ENCODE measurements at places on chromosomes 5 and 9.

- DNase-seq, result no peak
These were observed 11.0 kb downstream of the CFAP95 start for GRCh38 chr9:69831611-69832010.

DNA sequence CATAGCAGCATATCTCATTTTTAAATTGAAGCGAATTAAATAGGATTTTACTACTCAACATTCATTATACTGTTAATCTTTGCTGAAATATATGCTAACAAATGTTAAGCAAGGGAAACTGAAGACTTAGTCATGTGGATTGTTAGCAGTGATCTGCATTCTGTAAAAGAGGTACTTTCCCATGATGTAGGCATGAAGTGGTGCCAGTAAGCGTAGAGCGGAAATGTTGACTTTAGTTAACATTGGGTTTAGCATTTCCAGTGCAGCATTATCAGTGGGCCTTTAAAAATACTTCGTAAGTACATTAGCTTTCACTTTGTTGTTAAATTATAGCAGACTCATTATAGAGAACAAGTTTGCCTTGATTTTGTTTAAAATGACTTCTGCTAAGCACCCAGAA, 130.3 kb downstream of the CDC42SE2 start:
- no peak for DNase-seq

DNA sequence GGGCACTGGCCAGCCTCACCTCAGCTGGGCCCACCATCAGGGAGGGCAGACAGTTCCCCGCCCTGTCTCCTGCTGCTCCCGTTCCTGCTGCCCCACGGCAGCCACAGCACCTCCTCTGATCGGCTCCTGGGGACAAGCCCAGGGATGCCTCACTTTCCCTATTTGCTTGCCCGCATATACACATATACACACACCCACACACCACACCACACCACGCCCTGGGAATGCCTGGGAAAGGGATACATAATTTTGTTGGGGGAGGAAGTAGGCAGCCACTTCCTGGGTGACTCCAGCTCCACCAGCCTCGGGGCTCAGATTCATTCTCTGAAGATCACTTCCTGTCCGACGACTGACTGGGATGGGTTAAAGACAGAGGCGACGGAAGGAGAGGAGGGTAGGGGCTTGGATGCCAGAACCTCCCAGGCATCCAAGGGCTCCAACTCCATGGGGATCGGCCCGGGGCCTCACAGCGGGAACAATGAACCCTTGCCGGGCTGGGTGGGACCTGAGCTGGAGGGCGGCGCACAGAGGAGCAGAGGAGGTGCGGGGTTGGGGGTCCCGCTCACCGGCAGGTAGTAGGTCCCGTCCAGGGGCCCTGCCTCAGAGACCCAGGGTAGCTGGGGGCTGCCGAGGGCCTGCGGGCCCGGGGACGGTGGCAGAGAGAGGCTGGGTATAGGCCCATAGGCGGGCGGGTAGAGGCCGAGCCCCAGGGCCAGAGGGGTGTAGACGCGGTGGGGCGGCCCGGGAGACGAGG, 2.0 kb upstream of the MZB1 start:
- DNase-seq, result no peak

GRCh38 chr9:24459953-24460352, 85.7 kb downstream of the IZUMO3 start:
- no peak for DNase-seq

DNA sequence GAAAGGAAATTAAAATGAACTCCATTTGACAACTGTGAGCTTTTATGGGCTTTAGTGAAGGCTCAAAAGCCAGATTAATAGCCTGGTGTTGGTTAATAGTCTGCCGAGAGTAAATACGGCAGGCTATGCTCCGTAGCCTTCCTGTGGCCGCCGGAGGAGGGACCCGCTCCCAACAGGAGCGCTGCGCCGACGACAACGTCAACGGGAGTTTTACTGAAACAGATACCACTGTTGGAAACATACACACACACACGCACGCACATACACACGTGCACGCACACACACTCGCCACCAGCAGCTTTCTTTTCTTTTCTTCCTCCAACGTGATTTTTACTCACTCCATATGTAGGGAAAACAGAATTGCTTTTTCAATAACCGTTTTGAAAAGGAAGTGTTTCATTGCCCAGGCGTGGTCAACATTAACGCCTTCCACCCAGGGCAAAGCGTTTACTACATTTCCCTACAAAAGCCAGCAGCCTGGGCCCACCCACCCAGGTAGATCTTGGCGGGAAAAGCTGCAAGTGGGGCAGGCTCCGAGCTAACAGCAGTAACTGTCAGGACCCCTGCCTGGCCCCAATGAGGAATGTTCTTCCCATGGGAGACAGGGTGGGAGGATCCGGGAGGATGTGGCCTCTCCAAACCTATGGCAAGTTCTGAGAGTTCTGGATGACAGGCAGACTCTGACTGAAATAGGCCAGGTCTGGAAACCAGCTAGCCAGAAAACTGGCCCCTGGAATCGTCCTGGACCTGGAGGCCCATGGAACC, 72.3 kb downstream of the PAX5 start:
- no peak for DNase-seq

DNA sequence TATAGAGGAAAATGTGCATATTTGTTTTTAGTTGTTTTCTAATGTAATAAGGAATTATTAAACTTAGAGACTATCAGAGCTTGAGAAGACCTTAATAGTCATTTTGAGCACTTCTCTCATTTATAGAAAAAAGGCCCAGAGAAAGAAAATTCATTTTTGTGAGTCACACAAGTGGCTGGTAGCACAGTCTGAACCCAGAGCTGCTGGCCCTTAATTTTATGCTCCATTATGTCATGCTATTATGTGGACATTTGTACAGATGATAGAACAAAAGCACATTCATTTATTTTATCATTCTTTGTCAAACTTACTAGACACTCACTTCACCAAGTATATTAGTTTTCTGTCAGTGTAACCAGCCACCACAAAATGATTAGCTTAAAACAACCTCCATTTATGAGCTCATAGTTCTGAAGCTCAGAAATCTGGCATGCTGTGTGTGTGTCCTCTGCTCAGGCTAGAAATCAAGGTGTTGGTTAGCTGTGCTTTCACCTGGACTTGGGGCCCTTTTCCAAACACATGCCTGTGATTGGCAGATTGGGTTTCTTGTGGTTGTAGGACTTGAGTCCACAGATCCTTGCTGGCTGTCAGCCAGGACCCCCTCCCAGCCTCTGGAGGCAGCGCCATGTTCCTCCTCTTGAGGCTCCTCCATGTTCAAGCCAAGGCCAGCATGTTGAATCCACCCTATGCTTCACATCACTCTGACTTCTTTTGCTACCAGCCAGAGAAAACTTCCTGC, 188.9 kb downstream of the ARHGAP26 start:
- DNase-seq, result no peak

DNA sequence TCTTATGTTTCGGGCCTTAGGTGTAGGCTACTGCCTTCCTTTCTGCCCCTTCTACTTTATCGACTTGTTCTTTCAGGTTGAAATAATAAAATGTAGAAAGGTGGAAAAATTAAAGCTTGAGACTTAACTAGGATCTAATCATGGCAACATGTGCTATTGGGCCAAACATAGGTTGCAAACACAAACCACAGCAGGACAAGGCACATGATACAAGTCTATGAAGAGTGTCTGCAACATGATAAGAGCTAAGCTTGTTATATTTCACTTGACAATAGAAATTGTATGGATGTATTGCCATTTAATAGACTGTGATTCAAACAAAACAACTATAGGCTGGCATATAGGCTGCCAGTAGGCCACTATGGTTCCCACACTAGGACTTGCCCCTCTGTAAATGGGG, 1.7 kb upstream of the ERAP2 start:
- DNase-seq, result no peak

- no peak for DNase-seq
These were observed 45.6 kb upstream of the SLC44A1 start for GRCh38 chr9:105198865-105199264.

GRCh38 chr5:111628901-111629300, 116.6 kb upstream of the STARD4 start:
- DNase-seq, result no peak

DNA sequence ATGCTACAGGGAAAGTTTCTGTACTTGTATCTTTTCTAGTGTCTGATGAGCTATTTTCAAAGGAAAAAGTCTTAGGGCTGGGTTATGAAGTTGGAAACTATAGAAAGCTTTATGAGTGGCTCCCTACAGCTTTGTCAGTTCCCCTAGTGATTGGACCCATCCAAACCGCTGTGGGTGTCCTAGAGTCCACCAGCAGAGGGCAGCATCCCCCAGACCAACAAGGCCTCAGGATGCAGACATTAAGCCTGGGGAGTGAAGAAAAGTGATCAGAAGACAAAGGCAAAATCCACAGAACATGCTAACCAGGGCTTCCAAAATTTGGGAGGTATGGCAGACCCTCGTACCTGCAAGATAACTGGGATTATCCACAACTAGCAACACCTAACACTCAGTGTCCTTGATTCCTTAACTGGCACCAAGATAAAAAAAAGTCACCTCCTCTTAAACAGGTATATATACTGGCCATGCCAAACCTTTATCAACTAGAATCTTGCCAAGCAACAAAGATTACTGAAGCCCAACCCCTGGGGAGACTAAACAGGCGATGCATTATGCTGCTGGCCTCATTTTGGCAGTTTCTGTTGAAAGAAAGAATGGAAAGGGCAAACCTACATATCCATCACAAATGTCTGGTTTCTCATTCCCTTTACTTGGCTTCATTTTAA, 110.4 kb upstream of the NR5A1 start:
- peak; percentile 55 for DNase-seq

DNA sequence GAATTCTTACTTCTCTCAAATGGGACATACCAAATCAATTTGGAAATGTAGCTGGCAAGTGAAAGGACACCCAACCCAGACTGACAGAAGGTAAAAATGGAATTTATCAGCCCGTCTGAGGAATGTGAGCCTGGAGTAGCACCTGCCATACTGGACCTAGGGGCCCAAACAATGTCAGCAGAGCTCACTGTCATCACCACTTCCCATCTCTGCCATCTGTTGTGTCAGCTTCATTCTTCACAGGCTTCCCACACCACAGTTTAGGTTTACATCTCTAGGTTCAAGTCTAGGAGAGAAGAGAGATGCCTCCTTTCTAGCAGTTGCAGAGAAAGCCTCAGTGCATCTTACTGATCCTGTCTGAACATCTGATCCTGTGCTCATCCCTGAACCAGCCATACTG, 222.4 kb downstream of the DOCK8 start:
- no peak for DNase-seq

DNA sequence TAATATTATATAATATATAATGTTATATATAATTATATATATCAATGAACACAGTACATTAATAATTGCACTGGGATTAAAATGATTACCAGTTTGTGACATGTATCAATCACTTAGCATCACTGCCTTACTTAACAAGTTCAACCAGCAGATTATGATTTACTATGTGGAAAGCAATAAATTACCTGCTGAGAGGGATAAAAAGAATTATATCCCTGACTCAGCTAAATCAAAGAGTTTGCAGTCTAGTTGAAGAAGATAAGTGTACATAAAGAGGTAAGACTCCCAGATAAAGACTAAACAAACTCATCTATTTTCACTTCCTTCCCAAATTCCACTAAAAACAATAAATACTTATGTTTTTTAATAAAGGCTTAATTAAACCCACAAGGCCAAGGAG, 11.2 kb downstream of the PLAA start:
- no peak for DNase-seq

- no peak for DNase-seq
These were observed 9.0 kb downstream of the CDX1 start for GRCh38 chr5:150175536-150175935.

GRCh38 chr5:125679522-125679921, 743.7 kb upstream of the GRAMD2B start:
- DNase-seq, result no peak

All from stimulated activated CD8-positive, alpha-beta memory T cell treated with anti-CD3 and anti-CD28 coated beads, Interleukin-7, amount 100 ng/mL, for 24 hours (primary cell).